Activated CD4-positive, alpha-beta memory T cell treated with anti-CD3 and anti-CD28 coated beads for 36 hours (primary cell): ENCODE measurements at places on chromosomes 11 and 22. TPM values are rescaled to one million over a fixed set of nuclear protein-coding genes. Genes with fewer than 3 reads are reported as not detected.

Gene FADS2
- total RNA-seq = 58.2 TPM

Gene EXPH5
- 1.4 TPM for total RNA-seq

Gene C11orf16
- not detected for total RNA-seq

DNA sequence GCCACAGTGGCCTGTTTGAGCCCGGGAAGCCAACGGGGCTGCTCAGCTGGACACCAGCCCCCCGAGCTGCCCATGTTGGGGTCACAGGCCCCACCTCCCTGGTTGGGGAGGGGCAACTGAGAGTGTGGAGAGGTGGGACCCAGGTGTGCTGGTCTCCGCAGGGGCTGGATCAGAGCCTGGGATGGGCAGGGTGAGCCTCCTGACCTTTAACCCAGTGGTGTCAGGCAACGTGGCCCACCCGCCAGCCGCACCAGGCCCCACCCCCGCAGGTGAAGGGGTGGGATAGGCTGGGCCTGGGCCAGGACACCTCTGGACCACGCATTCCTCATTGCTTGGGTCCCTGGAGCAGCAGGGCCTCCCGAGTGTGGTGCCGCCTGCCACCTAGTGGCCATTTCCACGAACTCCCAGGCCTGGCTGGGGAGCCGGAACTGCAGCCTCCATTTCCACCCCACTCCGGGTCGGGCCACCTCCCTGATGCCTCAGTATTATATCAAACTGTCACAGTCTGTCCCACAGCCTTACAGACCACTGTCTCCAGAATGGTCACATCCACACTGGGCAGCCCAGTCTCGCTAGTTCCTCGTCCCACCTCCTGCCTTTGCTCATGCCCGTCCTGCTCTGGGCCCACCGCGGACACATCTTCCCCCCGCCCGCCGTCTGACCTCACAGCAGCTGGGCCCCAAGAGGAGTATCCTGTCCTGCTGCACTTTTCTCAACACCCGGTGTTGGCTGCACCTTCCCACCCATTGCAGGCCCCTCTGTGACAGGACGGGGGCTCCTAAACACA is 13.3 kb upstream of the PPP6R3 start:
- H3K36me3 ChIP-seq = no peaks in the 10 kb centered on the region
- DNase-seq = peak; percentile 85
- H3K27me3 ChIP-seq = no peaks in the 10 kb centered on the region
- H3K4me1 ChIP-seq = peaks cover 5% of the 10 kb centered on the region
- H3K27ac ChIP-seq = no peak overlapping the region

- peaks cover 3% of the 10 kb centered on the region for H3K27me3 ChIP-seq
- no peak overlapping the region for H3K4me3 ChIP-seq
- DNase-seq = no peak
- H3K4me1 ChIP-seq = no peaks in the 10 kb centered on the region
- H3K36me3 ChIP-seq = no peaks in the 10 kb centered on the region
Observed at GRCh38 chr11:79414041-79414440, 26.8 kb downstream of the TENM4 start.

- no peaks in the 10 kb centered on the region for H3K27me3 ChIP-seq
- no peak for DNase-seq
- H3K4me3 ChIP-seq = no peak overlapping the region
- no peak overlapping the region for H3K27ac ChIP-seq
- peaks cover 39% of the 10 kb centered on the region for H3K36me3 ChIP-seq
Observed at GRCh38 chr11:116774661-116775060, 1.9 kb upstream of the BUD13 start.

- H3K27me3 ChIP-seq = no peaks in the 10 kb centered on the region
- H3K4me1 ChIP-seq = peaks cover 69% of the 10 kb centered on the region
- DNase-seq = peak; percentile 58
- H3K4me3 ChIP-seq = peak overlapping the region; percentile 84
Observed at GRCh38 chr11:61967924-61968757, 707 bp upstream of the FTH1 start.

- H3K27ac ChIP-seq = no peak overlapping the region
- no peak for DNase-seq
- peaks cover 7% of the 10 kb centered on the region for H3K27me3 ChIP-seq
- no peak overlapping the region for H3K4me3 ChIP-seq
Observed at GRCh38 chr11:126756421-126756820, 244.1 kb downstream of the KIRREL3 start.

- H3K4me1 ChIP-seq = no peaks in the 10 kb centered on the region
- no peak overlapping the region for H3K4me3 ChIP-seq
- no peak for DNase-seq
- H3K27me3 ChIP-seq = no peaks in the 10 kb centered on the region
- no peak overlapping the region for H3K27ac ChIP-seq
- H3K36me3 ChIP-seq = no peaks in the 10 kb centered on the region
Observed at GRCh38 chr11:41267451-41267850, 192.0 kb downstream of the LRRC4C start.

GRCh38 chr11:46235777-46236688 is 41.4 kb upstream of the CREB3L1 start:
- H3K4me3 ChIP-seq = no peak overlapping the region
- H3K27ac ChIP-seq = peak overlapping the region; percentile 13
- H3K27me3 ChIP-seq = peaks cover 4% of the 10 kb centered on the region
- H3K4me1 ChIP-seq = peaks cover 26% of the 10 kb centered on the region
- H3K36me3 ChIP-seq = no peaks in the 10 kb centered on the region

DNA sequence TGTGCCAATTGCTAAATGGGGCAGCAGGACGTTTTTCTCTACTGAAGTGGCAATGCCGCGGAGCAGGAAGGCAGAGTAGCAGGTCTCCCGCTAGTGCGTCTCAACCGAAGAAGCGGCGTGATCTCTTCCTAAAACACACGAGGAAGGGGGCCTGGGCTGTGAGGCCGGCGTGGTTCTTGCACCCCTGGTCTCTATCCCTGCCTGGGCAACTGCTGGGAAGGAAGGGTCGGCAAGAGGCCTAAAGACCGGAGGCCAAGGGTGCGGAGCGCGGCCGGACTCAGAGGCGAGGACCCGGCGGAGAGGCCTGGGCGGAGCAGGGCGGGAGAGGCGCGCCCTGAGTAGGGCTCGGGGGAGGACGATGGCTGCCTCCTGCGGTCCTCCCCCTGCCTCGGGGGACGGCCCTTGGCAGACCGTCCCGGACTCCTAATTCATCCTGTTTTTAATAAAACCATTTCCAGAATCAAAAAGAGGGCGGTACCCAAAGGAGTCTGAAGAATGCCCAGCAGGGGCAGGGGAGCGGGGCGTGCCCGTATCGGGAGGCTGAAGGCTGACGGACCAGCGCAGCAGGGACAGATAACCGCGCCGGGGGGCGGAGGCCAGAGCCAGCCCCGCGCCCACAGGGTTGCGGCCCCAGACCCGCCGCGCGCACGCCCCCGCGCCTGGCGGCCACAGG is 572 bp upstream of the APLP2 start:
- DNase-seq = peak; percentile 61
- peaks cover 4% of the 10 kb centered on the region for H3K27me3 ChIP-seq
- peaks cover 16% of the 10 kb centered on the region for H3K4me1 ChIP-seq
- peak overlapping the region; percentile 87 for H3K27ac ChIP-seq
- peak overlapping the region; percentile 93 for H3K4me3 ChIP-seq
- no peaks in the 10 kb centered on the region for H3K36me3 ChIP-seq

DNA sequence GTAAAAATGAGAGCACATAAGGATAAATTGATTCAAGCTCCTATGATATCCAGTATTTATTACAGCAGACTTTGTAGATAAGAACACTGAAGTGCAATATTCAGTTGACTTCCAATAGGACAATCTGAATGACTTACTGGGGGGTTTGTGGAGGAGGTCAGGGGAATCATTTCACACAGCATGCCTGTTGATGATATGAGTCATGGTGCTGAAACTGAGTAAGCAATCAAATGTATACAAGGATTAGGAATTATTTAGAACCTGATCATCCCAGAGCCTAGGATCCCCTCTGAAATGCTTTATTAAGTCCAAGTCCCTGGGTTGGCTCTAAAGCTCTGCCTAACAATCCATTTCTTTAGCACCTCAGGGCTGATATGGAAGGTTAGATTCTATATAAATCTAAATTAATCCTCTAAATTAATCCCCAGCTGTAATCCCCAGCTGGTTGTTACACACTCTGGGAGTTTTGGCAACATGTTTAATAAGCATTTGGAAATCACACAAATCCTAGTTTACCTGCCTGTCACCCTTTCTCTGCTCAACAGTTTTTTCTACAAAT is 326.4 kb downstream of the GUCY1A2 start:
- no peaks in the 10 kb centered on the region for H3K27me3 ChIP-seq
- DNase-seq = no peak
- H3K36me3 ChIP-seq = no peaks in the 10 kb centered on the region
- no peak overlapping the region for H3K27ac ChIP-seq

DNA sequence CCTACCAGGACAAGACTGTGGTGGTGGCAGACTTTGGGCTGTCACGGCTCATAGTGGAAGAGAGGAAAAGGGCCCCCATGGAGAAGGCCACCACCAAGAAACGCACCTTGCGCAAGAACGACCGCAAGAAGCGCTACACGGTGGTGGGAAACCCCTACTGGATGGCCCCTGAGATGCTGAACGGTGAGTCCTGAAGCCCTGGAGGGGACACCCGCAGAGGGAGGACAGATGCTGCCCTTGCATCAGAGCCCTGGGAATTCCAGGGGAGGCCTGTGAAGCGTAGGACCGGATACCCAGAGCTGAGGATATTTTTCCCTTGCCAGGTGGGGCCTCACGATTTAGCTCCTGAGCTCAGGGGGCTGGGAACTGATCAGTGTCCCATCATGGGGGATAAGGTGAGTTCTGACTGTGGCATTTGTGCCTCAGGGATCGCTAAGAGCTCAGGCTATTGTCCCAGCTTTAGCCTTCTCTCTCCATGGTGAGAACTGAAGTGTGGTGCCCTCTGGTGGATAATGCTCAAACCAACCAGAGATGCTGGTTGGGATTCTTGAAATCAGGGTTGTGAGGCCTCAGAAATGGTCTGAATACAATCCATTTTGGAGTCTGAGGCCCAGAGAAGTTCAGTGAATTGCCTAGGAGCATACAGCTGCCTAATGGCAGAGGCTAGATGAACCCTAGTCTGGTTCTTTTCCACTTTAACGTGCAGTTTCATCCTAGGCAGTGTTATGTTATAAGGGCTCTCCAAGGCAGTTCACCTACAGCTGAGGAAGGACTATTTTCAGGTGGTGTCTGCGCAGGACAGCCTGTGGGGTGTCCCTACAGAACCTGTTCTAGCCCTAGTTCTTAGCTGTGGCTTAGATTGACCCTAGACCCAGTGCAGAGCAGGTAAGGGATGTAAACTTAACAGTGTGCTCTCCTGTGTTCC is 19.5 kb downstream of the PIK3IP1 start:
- peaks cover 24% of the 10 kb centered on the region for H3K4me1 ChIP-seq
- H3K27me3 ChIP-seq = no peaks in the 10 kb centered on the region
- H3K4me3 ChIP-seq = no peak overlapping the region
- H3K27ac ChIP-seq = peak overlapping the region; percentile 40
- peak; percentile 67 for DNase-seq
- peaks cover 44% of the 10 kb centered on the region for H3K36me3 ChIP-seq

DNA sequence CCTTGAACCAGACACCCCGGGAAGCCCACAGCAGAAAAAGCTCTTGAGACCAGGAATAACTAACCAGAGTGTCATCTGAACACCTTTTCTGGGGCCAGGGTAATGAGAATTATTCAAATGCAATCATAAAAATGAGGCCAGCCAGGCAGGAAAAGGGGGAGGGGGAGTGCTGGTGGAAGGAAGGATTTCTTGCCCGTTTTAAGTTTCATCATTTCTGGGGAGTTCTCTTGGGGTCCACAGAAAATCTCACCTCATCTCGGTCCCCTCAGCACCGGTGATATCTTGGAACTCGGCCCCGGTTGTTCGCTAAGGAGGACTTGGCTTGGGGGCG is 495 bp upstream of the PKNOX2 start:
- H3K4me3 ChIP-seq = peak overlapping the region; percentile 9
- DNase-seq = no peak
- peaks cover 17% of the 10 kb centered on the region for H3K4me1 ChIP-seq

DNA sequence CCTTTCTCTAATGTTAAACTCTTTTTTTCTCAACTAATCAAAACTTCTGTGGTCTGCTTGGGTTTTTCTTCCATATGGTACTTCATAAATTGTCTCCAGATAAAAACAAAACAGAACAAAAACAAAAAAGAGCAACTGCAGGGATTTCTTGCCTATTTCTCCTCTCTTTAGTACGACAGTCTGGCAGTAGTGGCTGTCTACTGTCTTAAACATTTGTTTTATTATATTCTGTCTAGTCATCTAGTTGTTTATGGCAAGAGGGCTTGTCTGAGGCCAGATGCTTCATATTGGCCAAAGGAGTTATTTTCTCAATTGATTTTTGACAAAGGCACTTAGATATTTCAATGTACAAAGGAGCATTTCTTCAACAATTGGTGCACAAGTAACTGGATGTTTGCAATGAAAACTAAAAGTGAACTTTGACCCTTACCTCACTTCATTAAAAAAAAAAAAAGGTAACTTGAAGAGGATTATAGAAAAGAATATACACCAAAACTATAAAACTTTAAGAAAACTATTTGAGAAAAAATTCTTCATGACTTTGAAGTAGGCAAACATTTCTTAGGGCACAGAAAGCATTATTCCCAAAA is 404.2 kb downstream of the LUZP2 start:
- no peaks in the 10 kb centered on the region for H3K36me3 ChIP-seq
- H3K27ac ChIP-seq = no peak overlapping the region
- no peak for DNase-seq
- H3K4me1 ChIP-seq = peaks cover 3% of the 10 kb centered on the region
- H3K27me3 ChIP-seq = no peaks in the 10 kb centered on the region

DNA sequence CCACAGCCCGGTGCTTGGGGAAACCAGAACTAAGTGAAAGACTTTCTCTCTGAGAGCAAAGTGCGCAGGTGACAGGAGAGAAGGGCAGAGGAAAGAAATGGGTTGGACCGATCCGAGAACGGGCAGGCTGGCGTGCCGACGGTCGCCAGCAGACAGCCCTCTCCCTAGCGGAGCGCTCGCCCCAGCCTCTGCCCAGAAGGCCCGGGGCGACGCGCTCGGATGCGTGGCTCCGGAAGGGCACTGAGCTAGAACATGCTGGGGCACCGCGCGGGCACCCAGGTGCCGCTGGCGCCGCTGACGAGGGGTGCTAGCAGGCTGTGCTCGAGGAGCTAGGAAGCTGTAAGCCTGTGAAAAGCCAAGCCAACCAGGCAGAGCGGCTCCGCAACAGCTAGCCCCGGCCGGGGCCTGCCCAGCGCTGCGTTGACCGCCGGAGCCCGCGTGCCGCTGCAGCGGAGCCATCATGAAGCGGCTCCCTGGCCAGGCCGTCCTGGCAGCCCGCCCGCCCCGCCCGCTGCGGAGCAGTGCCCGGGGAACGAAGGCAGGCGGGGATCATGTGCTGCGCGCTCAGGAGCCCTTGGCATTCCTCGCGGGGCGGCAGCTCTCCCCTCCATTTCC is 22.1 kb upstream of the RRAS2 start:
- peak overlapping the region; percentile 71 for H3K4me3 ChIP-seq
- H3K4me1 ChIP-seq = peaks cover 11% of the 10 kb centered on the region

GRCh38 chr11:12835286-12835685 is 161.1 kb downstream of the TEAD1 start:
- no peaks in the 10 kb centered on the region for H3K4me1 ChIP-seq
- H3K4me3 ChIP-seq = no peak overlapping the region
- peaks cover 31% of the 10 kb centered on the region for H3K27me3 ChIP-seq
- no peaks in the 10 kb centered on the region for H3K36me3 ChIP-seq
- DNase-seq = no peak
